ENCODE measurements at places on chromosomes 3 and 15. TPM values are rescaled to one million over a fixed set of nuclear protein-coding genes. Genes with fewer than 3 reads are reported as not detected.
A peak's percentile ranks its signal among the peaks of the same experiment; 100 is the strongest.

- H3K27ac ChIP-seq = no peak overlapping the region
- no peak for DNase-seq
- H3K36me3 ChIP-seq = peaks cover 3% of the 10 kb centered on the region
- no peak overlapping the region for H3K4me3 ChIP-seq
- peaks cover 6% of the 10 kb centered on the region for H3K4me1 ChIP-seq
These were observed 261.2 kb downstream of the LPP start for GRCh38 chr3:188415196-188415595.

- DNase-seq = no peak
- no peak overlapping the region for H3K27ac ChIP-seq
- no peak overlapping the region for H3K4me3 ChIP-seq
- no peaks in the 10 kb centered on the region for H3K27me3 ChIP-seq
- no peaks in the 10 kb centered on the region for H3K36me3 ChIP-seq
These were observed 229.6 kb downstream of the OPA1 start for GRCh38 chr3:193822492-193823212.

GRCh38 chr3:71241981-71242560, 341.5 kb downstream of the FOXP1 start:
- H3K27ac ChIP-seq = no peak overlapping the region
- no peak for DNase-seq
- peaks cover 71% of the 10 kb centered on the region for H3K4me1 ChIP-seq
- H3K4me3 ChIP-seq = no peak overlapping the region
- H3K27me3 ChIP-seq = no peaks in the 10 kb centered on the region

- DNase-seq = no peak
- H3K27me3 ChIP-seq = peaks cover 34% of the 10 kb centered on the region
- no peaks in the 10 kb centered on the region for H3K36me3 ChIP-seq
These were observed 40.1 kb upstream of the PSMD6 start for GRCh38 chr3:64063207-64063982.

DNA sequence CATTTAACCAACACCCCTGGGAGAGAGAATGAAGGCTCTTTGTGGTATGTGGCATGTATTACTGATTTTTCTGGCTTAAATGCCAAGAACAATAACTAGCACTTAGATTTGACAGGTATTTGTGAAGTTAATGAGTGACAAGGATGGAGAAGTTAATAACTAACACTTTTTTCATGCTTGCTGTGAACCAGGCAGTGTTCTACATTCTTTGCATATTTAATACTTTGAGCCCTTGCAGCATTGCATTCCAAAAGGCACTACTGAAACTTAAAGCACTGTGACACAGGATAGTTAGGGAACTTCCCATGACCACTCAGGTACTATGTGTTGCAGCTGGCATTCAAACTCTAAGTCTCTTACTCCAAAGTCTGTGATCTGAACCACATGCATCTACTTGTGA, 650.6 kb downstream of the ZPLD1 start:
- no peaks in the 10 kb centered on the region for H3K36me3 ChIP-seq
- no peaks in the 10 kb centered on the region for H3K27me3 ChIP-seq
- H3K27ac ChIP-seq = no peak overlapping the region
- no peaks in the 10 kb centered on the region for H3K4me1 ChIP-seq

DNA sequence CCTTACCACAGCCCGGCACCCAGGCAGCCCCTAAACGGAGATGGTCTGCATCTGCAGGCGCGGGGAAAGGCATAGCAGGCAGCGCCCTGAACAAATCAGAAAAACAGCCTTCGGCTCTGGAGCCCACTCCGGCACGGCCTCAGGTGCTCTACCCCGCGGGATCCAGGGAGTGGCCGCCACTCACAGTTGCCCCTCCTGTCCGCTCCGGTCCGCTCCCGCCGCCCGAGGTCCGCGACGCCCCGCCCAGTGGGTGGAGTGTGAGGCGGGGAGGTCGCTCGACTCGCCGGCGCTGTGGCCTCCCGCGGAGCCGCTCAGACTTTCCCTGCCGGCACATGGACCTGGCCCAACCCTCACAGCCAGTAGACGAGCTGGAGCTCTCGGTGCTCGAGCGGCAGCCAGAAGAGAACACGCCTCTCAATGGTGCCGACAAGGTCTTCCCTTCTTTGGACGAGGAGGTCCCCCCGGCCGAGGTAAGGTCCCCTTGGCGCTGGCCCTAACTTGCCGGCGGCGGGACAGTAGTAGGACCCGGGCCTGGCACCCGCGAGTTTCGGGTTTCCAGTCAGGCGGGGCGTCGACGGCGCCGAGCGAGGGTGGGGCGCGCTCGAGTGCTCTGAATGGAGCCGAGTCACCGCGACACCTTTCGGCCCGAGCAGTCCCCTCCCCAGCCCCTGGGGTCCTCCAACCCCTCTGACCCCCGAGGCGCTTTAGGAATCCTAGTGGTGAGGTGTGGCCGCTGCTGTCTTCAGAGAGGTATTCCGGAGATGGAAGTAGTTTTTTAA, at the start of gene C3orf52:
TSS of gene C3orf52 (plus strand) at position 314 of the 779 bp plus-strand sequence. CDS start at position 333, 19 bp downstream.
- peak within 1 kb of the TSS; percentile 9 for H3K27ac ChIP-seq
- H3K4me3 ChIP-seq = peak within 1 kb of the TSS; percentile 82
- H3K27me3 ChIP-seq = peaks cover 6% of the 10 kb centered on the region
- peak; percentile 63 for DNase-seq

GRCh38 chr15:97521381-97522285, 438.9 kb upstream of the ARRDC4 start:
- no peaks in the 10 kb centered on the region for H3K36me3 ChIP-seq
- no peak overlapping the region for H3K4me3 ChIP-seq
- H3K27ac ChIP-seq = no peak overlapping the region
- peaks cover 5% of the 10 kb centered on the region for H3K27me3 ChIP-seq

- DNase-seq = no peak
- peaks cover 2% of the 10 kb centered on the region for H3K27me3 ChIP-seq
- H3K36me3 ChIP-seq = no peaks in the 10 kb centered on the region
- no peak overlapping the region for H3K27ac ChIP-seq
- no peak overlapping the region for H3K4me3 ChIP-seq
These were observed 74.2 kb downstream of the GTF2E1 start for GRCh38 chr3:120816728-120817127.

- H3K27me3 ChIP-seq = peaks cover 27% of the 10 kb centered on the region
- no peak overlapping the region for H3K4me3 ChIP-seq
- no peaks in the 10 kb centered on the region for H3K36me3 ChIP-seq
These were observed 259.2 kb downstream of the MEIS2 start for GRCh38 chr15:36841193-36841592.

GRCh38 chr3:124858275-124858674, 28.9 kb downstream of the ITGB5 start:
- no peaks in the 10 kb centered on the region for H3K4me1 ChIP-seq
- no peak overlapping the region for H3K27ac ChIP-seq
- no peaks in the 10 kb centered on the region for H3K27me3 ChIP-seq

GRCh38 chr3:131501949-131502348, 822 bp downstream of the MRPL3 start:
- H3K4me1 ChIP-seq = peaks cover 37% of the 10 kb centered on the region
- H3K27ac ChIP-seq = peak overlapping the region; percentile 88
- no peak for DNase-seq
- peaks cover 37% of the 10 kb centered on the region for H3K36me3 ChIP-seq
- H3K4me3 ChIP-seq = peak overlapping the region; percentile 91

DNA sequence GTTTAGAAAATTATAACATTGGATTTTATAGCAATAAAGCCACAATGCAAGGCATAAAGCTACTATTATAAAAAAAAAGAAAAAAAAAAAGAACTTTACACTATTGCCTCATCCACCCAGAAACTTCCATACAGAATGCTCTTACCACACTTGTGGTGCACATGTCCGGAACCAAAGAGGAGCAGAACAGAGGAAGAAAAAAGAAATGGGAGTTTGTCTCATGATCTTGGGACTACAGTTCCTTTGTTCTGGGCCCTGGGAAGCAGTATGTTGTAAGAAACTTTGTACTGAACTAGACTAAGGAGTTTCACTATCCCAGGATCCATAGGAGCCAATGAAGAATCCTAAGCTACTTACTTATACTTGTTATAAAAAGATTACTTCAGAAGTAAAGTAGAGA, 36.1 kb downstream of the FMN1 start:
- H3K27ac ChIP-seq = no peak overlapping the region
- peaks cover 9% of the 10 kb centered on the region for H3K4me1 ChIP-seq
- no peak overlapping the region for H3K4me3 ChIP-seq
- H3K36me3 ChIP-seq = no peaks in the 10 kb centered on the region
- peaks cover 4% of the 10 kb centered on the region for H3K27me3 ChIP-seq

- no peak within 1 kb of the TSS for H3K27ac ChIP-seq
- no peaks in the 10 kb centered on the region for H3K27me3 ChIP-seq
- peaks cover 5% of the 10 kb centered on the region for H3K4me1 ChIP-seq
These were observed at the start of gene TEX55 for GRCh38 chr3:119145500-119146167. TSS of gene TEX55 (plus strand) at chr3:119146165. CDS start at chr3:119146190, 25 bp downstream.

GRCh38 chr15:25416693-25417092, 22.1 kb downstream of the UBE3A start:
- peak; percentile 30 for DNase-seq
- H3K36me3 ChIP-seq = peaks cover 56% of the 10 kb centered on the region
- H3K4me3 ChIP-seq = no peak overlapping the region
- H3K27me3 ChIP-seq = no peaks in the 10 kb centered on the region
- peaks cover 57% of the 10 kb centered on the region for H3K4me1 ChIP-seq

DNA sequence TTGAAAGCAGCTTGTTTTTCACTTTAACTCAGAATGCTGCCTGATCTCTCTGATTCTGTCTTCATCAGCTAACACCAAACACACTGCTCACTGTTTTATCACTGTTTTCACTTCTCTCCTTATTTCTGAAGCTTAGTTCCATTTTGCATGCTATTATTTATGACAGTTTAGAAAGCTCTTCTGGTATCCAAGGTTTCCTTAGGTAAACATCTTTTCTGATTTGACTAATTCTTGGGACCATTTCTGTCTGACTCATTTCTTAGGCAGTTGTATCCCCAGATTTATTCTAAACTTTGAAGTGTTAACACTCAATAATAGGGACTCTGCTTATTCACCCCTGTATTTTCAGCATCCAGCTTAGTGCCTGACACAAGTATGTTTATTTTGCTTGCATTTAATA, 167.7 kb downstream of the BCHE start:
- H3K4me1 ChIP-seq = no peaks in the 10 kb centered on the region
- no peak for DNase-seq
- H3K27ac ChIP-seq = no peak overlapping the region
- no peak overlapping the region for H3K4me3 ChIP-seq
- H3K27me3 ChIP-seq = no peaks in the 10 kb centered on the region
- no peaks in the 10 kb centered on the region for H3K36me3 ChIP-seq

- peaks cover 18% of the 10 kb centered on the region for H3K4me1 ChIP-seq
- DNase-seq = peak; percentile 32
- H3K27ac ChIP-seq = no peak overlapping the region
- no peak overlapping the region for H3K4me3 ChIP-seq
These were observed 182.3 kb downstream of the OR4M2 start for GRCh38 chr15:22262613-22263020.

DNA sequence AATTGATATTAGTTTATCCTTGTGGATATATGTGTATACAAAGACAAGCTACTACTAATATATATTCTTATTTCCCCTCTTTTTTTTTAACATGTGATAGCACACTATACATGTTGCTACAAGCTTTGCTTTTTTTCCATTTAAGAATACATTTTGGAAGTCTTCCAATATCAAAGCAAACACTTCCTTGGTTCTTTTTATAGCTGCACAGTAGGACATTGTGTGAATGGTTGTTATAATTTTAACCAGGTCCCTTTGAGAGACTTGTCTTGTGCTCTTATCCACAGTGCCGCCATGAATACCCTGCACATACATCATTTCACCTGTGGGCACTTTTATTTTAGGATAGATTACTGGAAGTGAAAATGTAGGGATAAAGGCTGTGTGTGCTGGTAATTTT, 88.7 kb downstream of the CACNA2D3 start:
- H3K36me3 ChIP-seq = no peaks in the 10 kb centered on the region
- no peaks in the 10 kb centered on the region for H3K4me1 ChIP-seq
- H3K4me3 ChIP-seq = no peak overlapping the region
- no peak overlapping the region for H3K27ac ChIP-seq
- DNase-seq = no peak

- no peaks in the 10 kb centered on the region for H3K36me3 ChIP-seq
- no peak overlapping the region for H3K27ac ChIP-seq
- H3K27me3 ChIP-seq = no peaks in the 10 kb centered on the region
- no peaks in the 10 kb centered on the region for H3K4me1 ChIP-seq
- no peak overlapping the region for H3K4me3 ChIP-seq
These were observed 223.5 kb downstream of the DTWD1 start for GRCh38 chr15:49844390-49844789.

- H3K4me3 ChIP-seq = no peak overlapping the region
- peaks cover 5% of the 10 kb centered on the region for H3K4me1 ChIP-seq
- DNase-seq = no peak
These were observed 4.0 kb upstream of the DZIP1L start for GRCh38 chr3:138119423-138119766.

DNA sequence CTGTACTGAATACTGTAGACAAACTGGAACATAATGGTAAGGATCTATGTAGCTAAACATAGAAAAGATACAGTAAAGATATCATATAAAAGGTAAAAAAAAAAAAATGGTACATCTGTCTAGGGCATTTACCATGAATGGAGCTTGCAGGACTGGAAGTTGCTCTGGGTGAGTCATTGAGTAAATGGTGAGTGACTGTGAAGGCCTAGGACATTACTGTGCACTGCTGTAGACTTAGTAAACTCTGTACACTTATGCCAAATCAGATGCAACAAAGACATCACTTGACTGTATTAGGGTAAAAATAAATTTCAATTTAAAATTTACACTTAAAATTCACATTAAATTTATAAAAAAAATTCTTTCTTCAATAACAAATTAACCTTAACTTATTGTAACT, 281.3 kb upstream of the LMCD1 start:
- H3K4me3 ChIP-seq = no peak overlapping the region
- no peak overlapping the region for H3K27ac ChIP-seq
- no peaks in the 10 kb centered on the region for H3K4me1 ChIP-seq
- peaks cover 5% of the 10 kb centered on the region for H3K27me3 ChIP-seq

GRCh38 chr3:134393074-134393473, 18.8 kb upstream of the AMOTL2 start:
- no peaks in the 10 kb centered on the region for H3K4me1 ChIP-seq
- no peak overlapping the region for H3K27ac ChIP-seq
- DNase-seq = no peak
- peaks cover 18% of the 10 kb centered on the region for H3K27me3 ChIP-seq
- no peaks in the 10 kb centered on the region for H3K36me3 ChIP-seq

DNA sequence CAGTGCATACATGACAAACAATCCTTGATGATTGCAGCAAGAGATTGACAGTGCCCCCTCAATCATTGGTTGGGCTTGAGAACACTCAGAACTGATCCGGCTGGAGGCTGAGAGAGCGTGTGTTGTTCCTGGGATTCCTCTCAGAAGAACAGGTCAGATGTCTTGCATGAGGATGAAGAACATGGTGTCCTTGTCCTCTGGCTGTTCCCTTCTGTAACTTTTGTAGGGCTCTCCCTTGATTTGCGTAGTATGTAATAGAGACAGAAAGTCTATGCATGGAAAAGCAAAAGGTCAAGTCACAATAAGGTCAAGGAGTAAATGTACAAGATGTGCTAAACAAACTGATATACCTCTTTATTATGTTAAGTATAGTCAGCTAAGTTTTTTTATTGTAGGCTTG, 8.2 kb downstream of the CHST2 start:
- no peaks in the 10 kb centered on the region for H3K27me3 ChIP-seq
- DNase-seq = no peak
- no peak overlapping the region for H3K4me3 ChIP-seq
- no peak overlapping the region for H3K27ac ChIP-seq

GRCh38 chr3:65641045-65641444, 397.7 kb downstream of the MAGI1 start:
- DNase-seq = no peak
- no peaks in the 10 kb centered on the region for H3K36me3 ChIP-seq
- H3K4me1 ChIP-seq = no peaks in the 10 kb centered on the region

QARS1 gene
- total RNA-seq = 281 TPM

AHSG gene
- not detected for total RNA-seq

CAMK1 gene
- 19.5 TPM for total RNA-seq

SAXO2 gene
- 0.79 TPM for total RNA-seq

SCN5A gene
- total RNA-seq = 0.35 TPM

VIPR1 gene
- 8.4 TPM for total RNA-seq

STRIT1 gene
- total RNA-seq = not detected

SLC49A4 gene
- 1.4 TPM for total RNA-seq

CLDN18 gene
- not detected for total RNA-seq

CMC1 gene
- total RNA-seq = 27.6 TPM

CLDN16 gene
- not detected for total RNA-seq

GABRR3 gene
- not detected for total RNA-seq
